ENCODE measurements at places on chromosomes 4 and X.

DNA sequence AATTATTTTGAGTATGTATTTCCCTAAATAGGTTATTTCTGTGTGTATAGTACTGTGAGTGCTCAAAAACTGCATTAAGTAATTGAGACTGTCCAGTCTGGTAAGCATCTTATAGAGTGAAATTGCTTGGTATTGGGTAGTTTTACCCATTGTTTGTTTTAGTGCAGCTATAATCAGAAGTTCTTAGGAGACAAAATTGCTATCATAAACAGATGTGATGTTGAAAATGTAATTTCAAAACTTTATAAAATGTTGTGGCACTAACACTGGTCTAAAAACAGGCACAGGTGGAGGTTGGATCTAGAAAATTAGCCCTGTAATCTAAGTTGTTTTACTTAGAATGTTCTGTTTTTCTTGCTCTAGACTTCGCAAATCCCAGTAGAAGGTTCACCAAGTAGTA, 46.8 kb downstream of the RAPGEF2 start:
- no peak for DNase-seq

DNA sequence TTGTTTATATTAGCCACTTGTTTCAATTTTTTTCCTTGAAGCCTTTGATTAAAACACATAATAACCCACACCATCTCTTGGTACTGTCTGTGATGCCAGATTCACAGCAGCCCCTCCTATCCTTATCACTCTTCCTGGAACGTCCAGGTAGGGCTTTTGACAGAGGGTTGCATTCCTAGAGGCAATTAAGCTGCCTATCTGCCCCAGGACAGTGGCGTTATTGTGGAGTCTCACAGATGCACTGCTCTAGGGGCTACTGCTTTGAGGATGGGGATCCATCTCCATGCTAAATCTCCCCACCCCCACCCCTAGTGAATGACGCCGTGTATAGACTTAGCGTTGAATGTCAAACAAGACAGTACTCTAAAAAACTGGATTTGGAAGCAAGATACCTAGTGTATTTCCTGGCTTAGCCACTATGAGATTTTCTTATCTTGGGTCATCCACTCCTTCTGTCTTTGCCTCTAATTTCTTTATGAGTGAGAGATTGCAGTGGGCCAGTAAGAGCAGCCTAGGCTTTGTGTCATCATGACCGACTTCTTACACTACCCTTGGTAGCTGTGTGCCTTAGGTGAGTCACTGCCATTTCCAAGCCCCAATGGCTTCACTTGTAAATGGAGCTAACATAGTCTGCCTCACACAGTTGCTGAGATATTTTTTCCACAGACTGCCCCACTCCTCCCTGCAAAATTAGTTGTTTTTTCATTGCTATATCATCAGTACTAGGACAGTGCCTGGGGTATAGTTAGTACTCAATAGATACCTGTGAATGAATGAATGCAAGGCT, 90.9 kb downstream of the EGF start:
- peak; percentile 8 for DNase-seq

GRCh38 chrX:44104699-44105098, 131.5 kb upstream of the NDP start:
- no peak for DNase-seq

DNA sequence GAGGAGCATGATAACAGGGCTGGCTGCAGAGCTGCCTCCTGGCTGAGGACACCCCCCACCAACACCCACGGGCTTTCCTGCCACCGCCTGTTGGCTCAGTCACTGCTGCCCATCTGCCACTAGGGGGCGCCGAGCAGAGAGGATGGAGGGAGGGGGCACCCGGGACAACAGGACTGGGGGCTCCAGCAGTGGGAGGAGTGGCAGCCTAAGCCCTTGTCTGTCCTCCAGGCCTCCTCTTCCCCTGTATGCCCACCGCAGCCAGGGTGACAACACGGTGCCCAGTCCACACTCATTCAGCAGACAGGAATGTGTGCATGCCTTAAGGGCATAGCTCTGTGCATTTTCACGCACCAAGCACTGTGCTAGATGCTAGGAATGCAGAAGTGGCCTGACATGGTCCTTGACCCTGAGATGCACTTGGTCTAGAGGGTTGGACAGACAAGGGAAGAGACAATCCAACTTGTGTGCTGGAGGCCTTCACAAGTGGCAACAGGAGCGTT, 149.9 kb downstream of the AMMECR1 start:
- peak; percentile 79 for DNase-seq
